ENCODE measurements at places on chromosomes 7 and 10.

DNA sequence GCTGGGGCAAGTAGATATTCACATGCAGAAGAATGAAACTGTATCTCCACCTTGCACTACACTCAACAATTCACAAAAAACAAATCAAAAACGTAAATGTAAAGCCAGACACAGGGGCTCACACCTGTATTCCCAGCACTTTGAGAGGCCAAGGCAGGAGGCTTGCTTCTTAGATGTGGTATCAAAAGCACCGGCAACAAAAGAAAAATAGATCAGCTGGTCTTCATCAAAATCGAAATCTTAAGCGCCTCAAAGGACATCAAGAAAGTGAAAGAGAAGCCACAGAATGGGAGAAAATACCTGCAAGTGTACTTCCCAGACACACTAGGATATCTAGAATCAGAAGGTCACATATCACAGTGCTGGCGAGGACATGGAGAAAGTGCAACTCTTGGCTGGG is 31.3 kb downstream of the GPER1 start:
- DNase-seq, result no peak

GRCh38 chr10:8975535-8975934 is 921.0 kb downstream of the GATA3 start:
- no peak for DNase-seq

- peak; percentile 65 for DNase-seq
These were observed 2.1 kb downstream of the PCOLCE start for GRCh38 chr7:100604028-100604975.

DNA sequence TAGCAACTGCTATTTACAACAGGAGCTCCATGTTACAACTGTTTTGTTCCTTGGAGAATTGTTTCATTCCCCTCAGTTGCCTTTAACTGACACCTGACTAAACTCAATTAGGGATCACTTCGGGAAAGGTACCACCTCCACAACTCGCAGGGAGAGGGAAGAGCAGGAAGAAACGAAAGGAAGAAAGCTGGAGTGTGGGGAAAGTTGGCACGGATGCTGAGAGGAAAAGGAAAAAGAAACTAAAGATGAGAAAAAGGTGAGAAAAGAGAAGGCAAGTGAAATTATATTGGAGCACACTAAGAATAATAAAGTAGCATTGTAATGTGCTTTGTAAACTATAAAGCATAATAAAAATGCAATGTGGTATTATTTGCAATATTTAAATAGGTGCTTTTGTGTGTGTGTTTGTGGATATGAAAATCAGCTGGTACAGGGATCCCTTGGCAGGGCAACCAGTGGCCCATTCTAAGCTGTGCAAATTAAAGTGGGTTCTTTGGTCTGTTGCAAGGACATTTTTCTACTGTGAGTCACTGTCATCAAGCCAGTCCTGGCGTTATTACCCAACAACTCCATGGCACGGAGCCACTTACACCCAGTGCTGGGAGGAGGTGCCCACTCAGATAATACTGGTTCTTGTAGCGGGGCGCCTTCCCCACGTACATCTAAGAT is 45.9 kb downstream of the HIPK2 start:
- no peak for DNase-seq

GRCh38 chr10:15703151-15703880 is 16.4 kb downstream of the ITGA8 start:
- DNase-seq, result no peak

- DNase-seq, result no peak
These were observed 71.8 kb downstream of the HHEX start for GRCh38 chr10:92761571-92761970.

DNA sequence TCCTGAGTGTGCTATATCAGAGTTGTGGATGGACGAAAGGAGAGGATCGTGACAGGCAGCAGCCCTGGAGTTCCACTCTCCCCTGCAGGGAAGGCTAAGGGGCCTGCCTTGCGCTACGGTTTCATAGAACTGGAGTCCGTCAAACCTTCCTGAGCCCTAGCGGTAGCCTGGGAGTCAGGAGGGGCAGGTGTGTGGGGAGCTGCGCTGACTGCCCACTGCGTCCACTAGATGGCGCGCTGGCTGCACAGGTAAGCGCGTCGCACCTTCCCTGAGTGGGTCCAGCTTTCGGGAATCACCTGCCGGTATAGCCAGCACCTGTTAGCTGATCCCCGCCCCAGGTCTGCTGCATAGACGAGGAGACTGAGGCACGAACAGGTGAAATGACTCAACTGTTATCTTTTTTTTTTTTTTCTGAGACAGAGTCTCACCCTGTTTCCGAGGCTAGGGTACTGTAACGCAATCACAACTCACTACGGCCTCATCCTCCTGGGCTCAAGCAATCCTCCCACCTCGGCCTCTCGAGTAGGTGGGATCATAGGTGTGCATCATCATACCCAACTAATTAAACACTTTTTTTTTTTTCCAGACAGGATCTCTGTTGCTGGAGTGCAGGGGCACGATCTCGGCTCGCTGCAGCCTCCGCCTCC is 20.2 kb upstream of the BAIAP2L1 start:
- DNase-seq, result peak; percentile 40

- DNase-seq, result peak; percentile 41
These were observed 12.5 kb downstream of the SFRP5 start for GRCh38 chr10:97759158-97759887.
